Activated T-helper 17 cell treated with anti-CD3 and anti-CD28 coated beads, Interleukin-2, amount 50 U/mL, for 72 hours (primary cell): ENCODE measurements at places on chromosomes 1 and 21. TPM values are rescaled to one million over a fixed set of nuclear protein-coding genes. Genes with fewer than 3 reads are reported as not detected.

GRCh38 chr1:218557731-218558130, 212.6 kb downstream of the TGFB2 start:
- no peak for ATAC-seq

GRCh38 chr1:26538480-26539412, 9.2 kb downstream of the RPS6KA1 start:
- ATAC-seq = no peak

DNA sequence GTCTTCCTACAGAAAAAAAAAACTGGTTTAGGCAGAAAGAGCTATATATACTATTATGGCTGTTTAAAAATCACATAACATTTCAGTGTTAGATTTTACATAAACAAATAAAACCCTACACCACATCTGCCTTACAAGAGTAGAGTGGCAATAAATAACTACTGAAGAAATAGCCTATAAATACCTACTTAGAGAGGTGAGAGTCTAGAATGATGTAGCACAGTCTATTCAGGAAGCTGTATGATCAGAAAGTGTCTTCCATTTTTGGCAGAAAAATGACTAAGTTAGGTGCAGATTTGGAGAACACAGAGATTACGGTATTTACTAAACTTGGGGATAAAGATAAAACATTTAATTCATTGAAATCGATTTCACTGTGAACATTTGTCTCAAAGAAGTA, 75.5 kb downstream of the VAV3 start:
- no peak for ATAC-seq

DNA sequence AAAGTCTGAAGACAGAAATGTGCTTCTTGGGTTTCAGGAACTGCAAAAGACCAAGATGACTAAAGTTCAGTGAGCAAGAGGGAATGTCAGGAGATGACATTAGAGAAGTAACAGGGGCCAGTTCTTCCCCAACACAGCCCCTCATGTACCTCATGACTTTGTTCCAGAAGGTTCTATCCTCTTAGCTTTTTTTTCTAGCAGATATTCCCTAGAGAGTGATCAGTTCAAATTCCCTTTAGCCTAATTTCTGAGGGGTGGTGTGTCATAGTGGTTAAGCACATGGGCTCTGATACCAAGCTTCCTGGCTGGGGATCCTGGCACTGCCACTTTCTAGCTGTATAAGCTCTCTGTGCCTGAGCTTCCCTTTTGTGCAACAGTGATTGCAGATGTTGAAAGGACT, 108.0 kb downstream of the LBR start:
- no peak for ATAC-seq

GRCh38 chr1:94958081-94958480, 31.2 kb upstream of the CNN3 start:
- no peak for ATAC-seq

DNA sequence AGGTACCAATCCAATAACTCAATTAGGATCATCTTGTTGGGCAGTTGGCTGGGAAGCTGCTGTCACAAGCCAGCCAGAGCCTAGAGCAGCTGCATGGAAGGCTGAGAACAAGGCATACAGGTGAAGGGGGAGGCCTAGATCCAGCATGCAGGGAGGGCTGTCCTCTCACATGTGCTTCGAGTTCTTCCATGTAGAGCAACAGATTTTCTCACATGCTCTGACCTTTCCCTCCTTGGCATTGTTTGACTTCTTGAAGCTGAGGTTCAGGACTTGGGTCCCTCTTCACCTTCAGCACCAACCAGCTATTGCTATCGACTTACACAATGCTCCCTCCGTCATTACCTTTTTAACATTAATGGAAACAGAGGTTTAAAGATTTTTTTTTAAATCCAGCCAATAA, 257.7 kb downstream of the ATG4C start:
- no peak for ATAC-seq

DNA sequence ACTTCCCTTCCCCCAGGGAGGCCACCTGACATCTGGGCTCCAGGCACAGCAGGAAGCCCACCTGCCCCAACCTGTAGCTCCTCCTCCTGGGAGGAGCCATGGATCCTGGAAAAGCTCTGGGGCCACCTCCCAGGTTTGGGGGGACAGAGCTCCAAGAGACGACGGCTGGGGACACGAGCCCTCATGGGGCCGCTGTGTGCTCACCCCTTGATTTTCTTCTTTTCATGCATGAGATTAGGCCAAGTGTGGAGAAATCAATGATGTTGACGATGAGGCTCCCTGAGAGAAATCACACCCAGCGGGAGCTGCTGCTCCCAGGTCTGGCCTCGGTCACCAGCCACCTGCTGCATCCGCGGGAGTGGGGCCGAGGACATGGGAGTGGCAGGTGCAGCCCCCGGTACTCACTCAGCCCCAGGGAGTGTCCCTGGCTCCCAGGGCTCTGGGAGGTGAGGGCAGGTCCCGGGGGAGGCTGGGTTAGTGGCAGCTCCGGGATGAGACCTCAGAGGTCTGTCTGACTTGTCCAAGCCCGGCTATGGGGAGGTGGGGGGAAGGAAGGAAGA, 8.7 kb downstream of the TNFRSF14 start:
- no peak for ATAC-seq

The ABCA4 gene
- not detected for total RNA-seq

DNA sequence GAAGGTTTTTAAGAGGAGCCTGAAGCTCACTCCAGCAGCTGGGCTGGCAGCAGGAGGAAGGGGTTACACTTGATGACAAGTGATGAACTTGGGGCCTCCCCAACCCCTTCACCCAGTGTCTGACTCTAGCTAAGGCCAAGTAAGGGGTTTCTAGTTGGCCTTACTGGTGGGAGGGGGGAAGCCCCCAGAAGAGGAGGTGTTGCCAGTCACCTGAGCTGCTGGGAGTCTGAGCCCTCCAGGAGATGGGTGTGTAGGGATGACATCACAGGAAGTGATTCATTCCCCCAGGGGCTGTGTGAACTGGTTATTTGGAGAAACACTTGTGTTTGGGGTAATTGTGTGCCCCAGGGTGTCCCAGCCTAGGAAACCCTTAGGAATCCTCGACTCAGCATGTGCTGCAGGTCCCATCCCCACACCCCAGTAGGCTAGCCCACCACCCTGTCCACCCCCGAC, 3.1 kb downstream of the PADI1 start:
- peak; percentile 97 for ATAC-seq

- ATAC-seq = no peak
These were observed 17.0 kb downstream of the ZNF697 start for GRCh38 chr1:119631086-119631432.

GRCh38 chr1:18972531-18972930, 16.1 kb upstream of the IFFO2 start:
- ATAC-seq = no peak

GRCh38 chr1:156525856-156526489, 25.4 kb upstream of the MEF2D start:
- ATAC-seq = no peak

DNA sequence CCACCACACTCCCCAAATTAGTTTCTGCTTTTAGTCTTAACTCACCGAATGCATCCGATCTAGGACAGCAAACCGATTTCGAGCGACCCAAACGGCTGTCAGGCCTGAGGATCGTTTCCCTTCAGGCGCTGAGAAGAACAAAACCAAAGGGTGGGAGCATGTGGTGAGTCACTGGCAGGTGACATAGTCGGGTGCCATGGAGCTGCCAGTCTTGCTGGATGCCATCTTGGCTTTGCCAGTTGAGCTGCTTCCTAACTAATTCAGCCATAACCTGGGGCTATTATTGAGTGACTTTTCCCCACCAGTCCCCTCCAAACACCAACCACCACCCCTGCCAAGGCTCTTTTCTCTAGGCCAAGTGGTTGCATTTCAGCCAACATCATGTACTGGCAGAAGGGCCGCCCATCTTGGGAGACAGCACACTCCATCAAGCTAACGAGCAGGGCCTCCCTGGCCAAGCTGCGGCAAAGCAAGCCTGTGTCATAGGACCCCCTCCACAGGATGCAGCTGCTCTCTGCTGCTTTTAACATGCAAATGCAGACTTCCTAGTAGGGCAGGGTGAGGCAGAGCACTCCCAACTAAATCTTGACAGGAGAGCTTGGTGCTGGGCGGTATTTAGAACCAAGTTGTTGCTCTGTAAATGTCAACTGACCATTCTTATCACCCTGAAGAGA, 22.3 kb upstream of the PEX19 start:
- ATAC-seq = no peak

The G0S2 gene
- 17.1 TPM for total RNA-seq

The GJA4 gene
- total RNA-seq = not detected

- ATAC-seq = no peak
These were observed 107.5 kb downstream of the MRPS6 start for GRCh38 chr21:34180826-34181359.

GRCh38 chr21:44853601-44854390, 19.7 kb downstream of the PTTG1IP start:
- ATAC-seq = no peak

DNA sequence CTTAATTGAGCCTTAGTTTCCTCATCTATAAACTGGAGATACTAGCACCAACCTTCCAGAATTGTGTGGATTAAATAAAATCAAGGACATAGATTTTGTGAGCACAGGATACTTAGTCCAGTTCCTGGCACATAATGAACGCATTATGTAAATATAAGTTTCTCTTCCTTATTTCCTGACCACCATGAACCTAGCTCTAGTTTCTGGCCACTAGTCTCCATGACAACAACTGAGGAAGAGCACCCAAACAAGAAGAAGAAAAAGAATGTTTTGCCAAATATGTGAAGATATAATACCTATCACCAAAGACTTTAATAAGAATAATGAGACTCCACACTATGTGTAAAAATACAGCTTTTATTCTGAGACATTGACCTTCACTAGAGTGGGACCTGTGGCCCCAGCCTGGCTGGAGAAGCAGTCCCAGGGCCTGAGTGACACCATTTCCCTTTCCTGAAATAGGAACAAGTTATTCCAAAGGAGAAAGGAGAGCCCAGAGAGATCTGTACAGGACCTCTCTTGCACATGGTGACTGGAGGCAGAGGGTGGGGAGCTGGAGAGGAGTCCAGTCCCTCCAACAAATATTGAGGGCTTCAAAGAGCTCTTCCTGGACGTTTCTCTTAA, 940 bp upstream of the USF1 start:
- no peak for ATAC-seq

The CAMK2N1 gene
- 0.53 TPM for total RNA-seq

DNA sequence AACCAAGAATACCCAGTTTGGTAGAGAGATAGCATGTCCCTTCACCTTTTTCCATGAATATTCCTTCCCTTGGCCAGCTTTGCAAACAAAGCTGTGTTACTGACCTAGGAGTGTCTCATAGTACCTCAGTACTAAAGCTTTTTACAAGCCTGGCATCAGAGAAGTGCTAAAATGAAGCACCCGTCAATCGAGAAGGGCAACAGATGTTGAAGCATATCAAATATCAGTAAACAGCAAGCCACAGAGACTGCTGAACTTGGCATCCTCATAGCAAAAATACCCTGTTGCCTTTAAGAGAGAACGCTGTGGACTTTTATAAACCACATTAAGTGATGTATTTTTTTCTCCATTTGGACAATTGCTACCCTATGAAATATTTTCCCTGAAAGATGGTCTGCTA, 128.6 kb upstream of the HOOK1 start:
- no peak for ATAC-seq
